ENCODE measurements at places on chromosomes 1 and 21. TPM values are rescaled to one million over a fixed set of nuclear protein-coding genes. Genes with fewer than 3 reads are reported as not detected.

The ERICH3 gene
- total RNA-seq, result not detected

The OR2T3 gene
- total RNA-seq, result not detected

The PRAMEF17 gene
- not detected for total RNA-seq

The ANGPTL7 gene
- total RNA-seq, result not detected

The TMEM51 gene
- 12.4 TPM for total RNA-seq

The FMO3 gene
- not detected for total RNA-seq

The OPRD1 gene
- total RNA-seq, result not detected
